Activated T-helper 2 cell treated with anti-CD3 and anti-CD28 coated beads, Interferon-gamma antibody, Interleukin-2, Interleukin-4, amounts not matched to agents 10 μg/mL and 5 μg/mL and 100 μg/mL, durations not matched to agents 14 hours and 24 hours and 36 hours (primary cell): ENCODE measurements at places on chromosomes 2 and 18.

DNA sequence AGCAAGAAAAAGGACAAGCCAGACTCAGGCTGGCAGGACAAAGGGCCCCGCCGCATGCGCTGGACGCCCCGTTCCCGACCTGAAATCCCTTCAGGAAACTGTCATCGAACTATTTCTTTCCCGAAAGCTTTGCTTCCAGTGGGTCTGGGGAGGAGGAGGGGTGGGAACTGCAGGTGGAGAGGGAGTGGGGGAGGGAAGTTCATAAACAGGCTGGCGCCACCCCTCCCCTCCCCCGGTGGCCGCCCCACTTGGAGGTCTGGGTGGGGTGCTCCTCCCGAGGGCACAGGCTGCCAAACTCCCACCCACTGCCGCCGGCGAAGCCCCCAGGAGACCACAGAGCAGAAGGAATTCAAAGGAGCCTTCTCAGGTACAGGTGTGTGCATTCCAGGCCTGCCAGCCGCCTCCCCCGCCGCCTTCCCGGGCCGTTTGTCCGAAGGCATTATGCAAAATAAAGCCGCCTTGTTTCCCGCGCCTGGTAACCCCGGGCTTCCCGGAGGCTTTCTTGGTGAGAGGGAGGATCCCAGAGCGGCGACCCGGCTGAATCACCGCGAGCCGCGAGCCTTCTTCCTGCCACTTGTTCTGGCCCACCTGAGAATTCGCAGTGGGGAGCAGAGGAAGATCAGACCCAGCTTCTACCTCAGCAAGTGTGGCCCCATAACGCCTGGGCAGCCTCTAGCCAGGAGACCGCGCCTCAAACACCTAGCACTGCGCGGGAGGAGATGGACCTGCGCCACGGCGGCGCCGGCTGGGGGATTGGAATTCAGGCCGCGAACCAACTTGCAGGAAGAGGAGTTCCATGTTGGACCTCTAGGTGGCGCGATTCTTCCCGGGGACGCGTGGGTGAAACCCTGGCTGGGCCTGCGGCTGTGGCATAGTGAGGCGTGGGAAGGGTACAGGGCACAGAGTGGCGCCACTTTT is 101.9 kb downstream of the FOXI3 start:
- peaks cover 3% of the 10 kb centered on the region for H3K4me1 ChIP-seq
- DNase-seq, result peak; percentile 59
- H3K27me3 ChIP-seq, result peaks cover 20% of the 10 kb centered on the region
- H3K4me3 ChIP-seq, result peak overlapping the region; percentile 26
- no peak overlapping the region for H3K27ac ChIP-seq
- no peaks in the 10 kb centered on the region for H3K36me3 ChIP-seq

DNA sequence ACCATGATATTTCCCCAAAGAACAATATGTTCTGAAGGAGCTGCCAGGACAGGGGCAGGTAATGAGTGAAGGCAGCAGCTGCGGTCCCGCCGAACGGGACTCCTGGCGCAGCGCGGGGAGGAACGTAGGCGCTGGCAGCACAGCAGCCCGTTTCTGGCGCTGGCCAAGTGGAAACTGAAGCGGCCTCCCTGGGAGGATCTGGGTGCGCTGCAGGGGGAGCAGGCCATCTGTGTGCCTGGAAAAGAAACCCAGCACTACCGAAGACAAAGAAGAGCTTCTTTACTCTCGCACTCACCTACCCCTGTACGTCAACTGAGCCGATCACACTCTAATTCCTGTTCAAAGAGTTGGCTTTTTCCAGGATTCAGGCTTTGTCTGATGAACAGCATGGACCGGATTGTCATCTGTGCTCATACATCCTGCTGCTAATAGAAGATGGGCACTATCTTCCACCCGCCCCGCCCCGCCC is 11.8 kb downstream of the G6PC2 start:
- peaks cover 50% of the 10 kb centered on the region for H3K27me3 ChIP-seq
- peak overlapping the region; percentile 45 for H3K4me3 ChIP-seq
- no peak overlapping the region for H3K27ac ChIP-seq
- no peak for DNase-seq
- peaks cover 16% of the 10 kb centered on the region for H3K4me1 ChIP-seq

DNA sequence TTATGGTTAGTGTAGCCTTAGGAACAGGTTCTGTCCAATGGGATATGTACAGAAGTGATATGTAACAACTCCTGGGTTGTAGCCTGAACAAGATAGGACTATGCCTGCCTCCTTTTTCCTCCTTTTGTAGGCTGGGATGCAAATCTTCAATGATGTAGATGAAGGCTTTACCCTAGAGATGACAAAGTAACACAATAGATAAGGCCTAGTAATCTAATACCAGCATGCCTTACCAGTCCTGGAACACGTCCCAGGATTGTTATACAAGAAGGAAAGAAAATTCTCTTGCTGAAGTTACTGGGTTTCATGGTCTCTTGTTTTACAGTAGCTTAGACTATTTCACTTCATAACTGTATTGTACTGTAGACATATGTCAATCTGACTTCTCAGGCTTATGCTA is 192.1 kb downstream of the OTX1 start:
- H3K27ac ChIP-seq, result no peak overlapping the region
- no peaks in the 10 kb centered on the region for H3K4me1 ChIP-seq
- H3K4me3 ChIP-seq, result no peak overlapping the region
- no peaks in the 10 kb centered on the region for H3K36me3 ChIP-seq

DNA sequence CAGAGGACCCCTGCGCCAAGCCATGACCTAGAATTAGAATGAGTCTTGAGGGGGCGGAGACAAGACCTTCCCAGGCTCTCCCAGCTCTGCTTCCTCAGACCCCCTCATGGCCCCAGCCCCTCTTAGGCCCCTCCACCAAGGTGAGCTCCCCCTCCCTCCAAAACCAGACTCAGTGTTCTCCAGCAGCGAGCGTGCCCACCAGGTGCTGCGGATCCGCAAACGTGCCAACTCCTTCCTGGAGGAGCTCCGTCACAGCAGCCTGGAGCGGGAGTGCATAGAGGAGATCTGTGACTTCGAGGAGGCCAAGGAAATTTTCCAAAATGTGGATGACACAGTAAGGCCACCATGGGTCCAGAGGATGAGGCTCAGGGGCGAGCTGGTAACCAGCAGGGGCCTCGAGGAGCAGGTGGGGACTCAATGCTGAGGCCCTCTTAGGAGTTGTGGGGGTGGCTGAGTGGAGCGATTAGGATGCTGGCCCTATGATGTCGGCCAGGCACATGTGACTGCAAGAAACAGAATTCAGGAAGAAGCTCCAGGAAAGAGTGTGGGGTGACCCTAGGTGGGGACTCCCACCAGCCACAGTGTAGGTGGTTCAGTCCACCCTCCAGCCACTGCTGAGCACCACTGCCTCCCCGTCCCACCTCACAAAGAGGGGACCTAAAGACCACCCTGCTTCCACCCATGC is 3.0 kb downstream of the PROC start:
- H3K27ac ChIP-seq, result no peak overlapping the region
- DNase-seq, result no peak
- peaks cover 12% of the 10 kb centered on the region for H3K4me1 ChIP-seq
- H3K4me3 ChIP-seq, result no peak overlapping the region
- H3K36me3 ChIP-seq, result no peaks in the 10 kb centered on the region

- H3K4me3 ChIP-seq, result no peak overlapping the region
- H3K27me3 ChIP-seq, result peaks cover 4% of the 10 kb centered on the region
- DNase-seq, result no peak
Observed at GRCh38 chr2:134583462-134583861, 135.3 kb downstream of the TMEM163 start.

GRCh38 chr2:242019344-242019743 is 149.8 kb downstream of the RTP5 start:
- H3K4me1 ChIP-seq, result peaks cover 1% of the 10 kb centered on the region
- no peak overlapping the region for H3K27ac ChIP-seq
- H3K4me3 ChIP-seq, result no peak overlapping the region
- no peak for DNase-seq

DNA sequence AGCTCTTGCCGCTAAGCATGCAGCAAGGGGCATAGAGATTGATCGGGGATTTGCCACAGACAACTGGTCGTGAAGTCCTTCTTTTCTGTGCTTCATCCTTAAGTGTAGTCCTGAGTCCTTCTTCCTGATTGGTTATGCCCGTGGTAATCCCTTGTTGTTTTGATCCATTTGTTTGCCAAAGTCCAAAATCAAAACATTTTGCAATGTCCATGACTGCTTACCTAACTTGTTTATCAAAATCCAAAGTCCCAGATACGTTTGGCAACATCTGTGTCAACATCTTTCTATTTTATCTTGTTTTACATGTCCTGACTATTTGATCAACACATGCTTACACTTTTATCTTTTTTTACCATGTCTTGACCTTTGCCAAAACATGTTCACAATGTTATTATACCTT is 229.0 kb upstream of the ZNF804A start:
- H3K27ac ChIP-seq, result no peak overlapping the region
- H3K36me3 ChIP-seq, result no peaks in the 10 kb centered on the region
- H3K27me3 ChIP-seq, result no peaks in the 10 kb centered on the region

- no peak overlapping the region for H3K27ac ChIP-seq
- H3K27me3 ChIP-seq, result peaks cover 11% of the 10 kb centered on the region
- H3K36me3 ChIP-seq, result no peaks in the 10 kb centered on the region
- no peak for DNase-seq
Observed at GRCh38 chr2:163741435-163741834, 5.6 kb upstream of the FIGN start.

DNA sequence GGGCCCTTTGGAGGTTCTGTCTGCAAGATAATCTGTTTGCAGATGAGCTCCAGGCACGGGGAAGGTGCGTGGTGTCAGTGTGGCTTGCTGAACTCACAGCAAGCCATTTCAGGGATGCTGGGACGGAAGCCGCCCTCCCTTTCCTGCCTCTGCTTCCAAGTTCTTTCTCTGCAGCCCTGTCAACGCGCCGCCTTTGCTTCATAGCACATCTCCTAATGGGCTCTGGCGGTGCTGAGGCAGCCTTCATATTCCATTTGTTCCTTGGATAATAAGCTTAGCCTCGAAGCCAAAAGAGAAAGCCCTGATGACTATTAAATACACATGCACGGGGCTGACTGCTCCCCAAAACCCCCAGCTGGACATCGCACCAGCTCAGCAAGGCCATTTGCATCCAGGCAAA is 81.7 kb upstream of the TAF1B start:
- H3K36me3 ChIP-seq, result no peaks in the 10 kb centered on the region
- no peak overlapping the region for H3K4me3 ChIP-seq
- H3K27me3 ChIP-seq, result peaks cover 10% of the 10 kb centered on the region

GRCh38 chr18:26719896-26720295 is 145.6 kb downstream of the AQP4 start:
- no peak overlapping the region for H3K4me3 ChIP-seq
- H3K27me3 ChIP-seq, result peaks cover 23% of the 10 kb centered on the region
- peaks cover 5% of the 10 kb centered on the region for H3K4me1 ChIP-seq
- no peak for DNase-seq

DNA sequence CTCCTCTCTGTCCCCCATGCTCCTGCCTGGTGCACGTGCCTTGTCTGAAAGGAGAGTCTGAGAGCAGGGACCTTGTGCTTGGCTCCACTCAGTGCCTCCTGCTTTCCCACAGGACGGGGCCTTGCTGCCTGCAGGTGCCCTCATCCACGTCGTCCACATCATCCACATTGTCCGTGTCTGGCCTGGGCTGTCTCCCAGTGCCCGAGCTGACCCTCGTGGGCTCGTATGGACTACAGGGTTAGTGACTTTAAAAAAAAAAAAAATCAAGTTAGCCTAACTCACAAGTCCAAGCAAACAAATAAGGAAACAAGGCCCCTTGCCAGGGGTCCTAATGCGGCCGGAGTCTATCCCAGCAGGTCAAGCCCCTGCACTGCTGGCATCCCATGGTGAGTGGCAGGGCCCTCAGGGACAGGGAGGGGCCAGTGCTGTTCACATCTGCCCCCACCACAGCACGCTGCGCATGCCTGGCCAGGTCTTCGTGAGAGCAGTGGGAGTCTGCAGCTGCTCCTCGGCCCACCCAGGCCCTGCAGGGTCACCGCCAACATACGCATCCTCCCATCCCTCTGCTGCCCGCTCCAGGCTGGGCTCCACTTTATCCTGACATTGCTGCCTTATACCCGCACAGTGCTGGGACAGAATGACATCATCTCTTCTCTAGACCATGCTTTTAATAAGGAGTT is 232.6 kb downstream of the NDUFA10 start:
- H3K27me3 ChIP-seq, result peaks cover 5% of the 10 kb centered on the region
- no peaks in the 10 kb centered on the region for H3K4me1 ChIP-seq
- no peak overlapping the region for H3K4me3 ChIP-seq
- no peak for DNase-seq
- H3K27ac ChIP-seq, result no peak overlapping the region

GRCh38 chr18:79458917-79459803 is 63.4 kb downstream of the NFATC1 start:
- no peak for DNase-seq
- H3K36me3 ChIP-seq, result peaks cover 28% of the 10 kb centered on the region
- peak overlapping the region; percentile 51 for H3K27ac ChIP-seq
- H3K4me1 ChIP-seq, result no peaks in the 10 kb centered on the region
- H3K4me3 ChIP-seq, result no peak overlapping the region
- no peaks in the 10 kb centered on the region for H3K27me3 ChIP-seq

DNA sequence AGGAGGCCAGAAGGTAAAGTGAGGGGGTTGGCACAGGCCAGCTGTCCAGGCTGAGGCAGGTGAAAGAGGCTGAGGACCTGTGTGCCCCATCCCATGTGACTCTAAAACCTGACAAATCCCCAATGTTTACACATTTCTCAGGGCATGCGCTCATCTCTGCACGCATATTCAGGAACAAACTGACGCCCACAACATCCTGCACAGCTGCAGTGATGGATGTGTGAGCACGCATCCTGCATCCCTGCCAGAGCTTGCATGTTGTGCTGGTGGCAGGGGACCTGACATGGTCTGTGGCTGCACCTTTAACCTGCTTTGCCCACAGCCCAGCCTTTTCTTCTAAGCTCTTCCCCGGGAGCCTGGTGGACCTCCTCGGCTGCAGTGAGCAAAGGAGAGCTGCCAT is 83.1 kb downstream of the FBXO15 start:
- peak; percentile 52 for DNase-seq
- peaks cover 51% of the 10 kb centered on the region for H3K4me1 ChIP-seq
- peak overlapping the region; percentile 75 for H3K27ac ChIP-seq
- H3K4me3 ChIP-seq, result peak overlapping the region; percentile 75
- peaks cover 2% of the 10 kb centered on the region for H3K36me3 ChIP-seq

DNA sequence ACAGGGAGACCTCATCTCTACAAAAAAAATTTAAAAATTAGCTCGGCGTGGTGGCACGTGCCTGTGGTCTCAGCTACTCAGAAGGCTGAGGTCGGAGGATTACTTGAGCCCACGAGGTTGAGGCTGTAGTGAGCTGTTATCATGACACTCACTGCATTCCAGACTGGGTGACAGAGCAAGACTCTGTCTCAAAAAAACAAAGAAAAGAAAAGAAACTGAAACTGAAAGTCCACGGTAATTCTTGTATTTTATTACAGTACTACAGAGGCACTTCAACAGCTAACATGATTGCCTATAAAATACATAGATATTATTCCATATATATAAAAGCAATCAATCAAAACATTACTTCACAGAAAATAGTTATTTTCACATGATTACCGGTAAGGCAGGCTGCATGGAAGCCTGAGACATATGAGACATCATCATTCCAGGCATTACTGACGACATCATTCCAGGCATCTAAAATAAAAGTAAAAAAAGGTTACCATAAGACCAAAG is 23.1 kb downstream of the PRPF40A start:
- peaks cover 29% of the 10 kb centered on the region for H3K4me1 ChIP-seq
- peak overlapping the region; percentile 77 for H3K4me3 ChIP-seq
- H3K36me3 ChIP-seq, result peaks cover 32% of the 10 kb centered on the region
- no peaks in the 10 kb centered on the region for H3K27me3 ChIP-seq
- peak; percentile 34 for DNase-seq
- H3K27ac ChIP-seq, result peak overlapping the region; percentile 90
